ENCODE measurements at places on chromosomes 6 and 20.

- no peak for DNase-seq
Measured at GRCh38 chr20:23091721-23092383, 5.7 kb upstream of the CD93 start.

DNA sequence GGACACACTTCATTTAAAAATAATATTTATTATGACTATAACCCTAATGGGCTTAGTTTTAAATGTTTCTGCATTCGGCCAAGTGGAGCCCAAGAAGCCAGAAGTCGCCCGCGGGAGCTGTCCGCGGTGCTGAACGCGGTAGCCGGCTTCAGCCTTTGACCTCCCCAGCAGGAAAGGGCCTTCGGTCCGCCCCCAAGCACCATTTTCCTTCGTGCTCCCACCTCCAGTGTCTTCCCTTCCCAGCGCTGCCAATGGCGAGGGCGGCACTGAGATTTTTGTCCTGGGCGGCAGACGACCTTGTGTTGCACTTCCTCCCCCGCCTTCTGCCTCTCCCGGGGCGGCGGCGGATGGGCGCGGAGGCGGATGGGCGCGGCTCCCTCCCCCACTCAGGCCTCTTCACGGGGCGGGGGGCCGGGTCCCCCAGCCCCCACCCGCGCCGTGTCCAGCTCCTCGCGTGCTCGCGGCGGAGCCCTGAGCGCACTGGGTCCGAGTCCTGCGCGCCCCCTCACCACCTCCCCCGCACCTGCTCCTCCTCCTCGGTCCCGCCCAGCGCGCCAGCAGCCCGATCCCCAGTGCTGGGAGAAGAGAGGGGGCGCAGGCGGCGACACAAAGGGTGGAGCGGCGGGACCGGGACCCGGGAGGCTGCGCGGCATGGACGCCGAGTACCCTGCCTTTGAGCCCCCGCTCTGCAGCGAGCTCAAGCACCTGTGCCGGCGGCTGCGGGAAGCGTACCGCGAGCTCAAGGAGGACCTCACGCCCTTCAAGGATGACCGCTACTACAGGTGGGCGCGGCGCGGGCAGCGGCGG lies 23.6 kb upstream of the TMEM181 start:
- peak; percentile 89 for DNase-seq

- no peak for DNase-seq
Measured at GRCh38 chr20:59144831-59145196, 18.8 kb upstream of the ZNF831 start.

GRCh38 chr6:157593596-157593995 lies 212.6 kb downstream of the ZDHHC14 start:
- no peak for DNase-seq

- DNase-seq: no peak
Measured at GRCh38 chr6:38973178-38974057, 75.2 kb upstream of the GLP1R start.

- DNase-seq: no peak
Measured at GRCh38 chr6:158003910-158004700, 22.4 kb downstream of the SYNJ2 start.

Measured in osteocyte (in vitro differentiated cells).